Stimulated activated CD8-positive, alpha-beta memory T cell treated with anti-CD3 and anti-CD28 coated beads, Interleukin-15, amount 100 ng/mL, for 1 hour (primary cell): ENCODE measurements at places on chromosomes 11 and 22.

DNA sequence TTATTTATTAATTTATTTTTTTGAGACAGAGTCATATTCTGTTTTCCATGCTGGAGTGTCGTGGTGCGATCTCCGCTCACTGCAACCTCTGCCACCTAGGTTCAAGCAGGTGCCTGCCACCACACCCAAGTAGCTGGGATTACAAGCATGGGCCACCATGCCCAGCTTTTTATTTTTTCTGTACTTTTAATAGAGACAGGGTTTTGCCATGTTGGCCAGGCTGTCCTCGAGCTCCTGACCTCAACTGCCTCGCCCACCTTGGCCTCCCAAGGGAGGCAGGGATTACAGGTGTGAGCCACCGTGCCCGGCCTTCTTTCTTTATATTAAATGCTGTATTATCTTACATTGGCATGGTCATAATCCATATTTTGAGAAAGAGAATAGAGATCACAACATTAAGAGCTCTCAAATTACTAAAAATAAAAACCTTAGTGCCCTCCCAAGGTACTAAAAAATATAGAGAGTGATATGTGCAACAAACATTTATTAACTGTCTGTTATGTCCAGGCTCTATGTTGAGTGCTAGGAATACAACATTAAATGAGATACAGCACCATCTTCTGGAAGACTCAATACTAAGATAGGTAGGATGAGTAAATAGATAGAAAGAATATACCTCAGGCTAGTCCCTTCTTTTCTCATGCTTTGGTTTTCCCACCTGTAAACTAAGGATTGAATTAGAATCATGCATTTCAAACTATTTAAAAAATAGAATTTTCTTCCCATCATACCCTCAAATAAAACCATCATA lies 84.1 kb downstream of the BBOX1 start:
- DNase-seq = no peak

DNA sequence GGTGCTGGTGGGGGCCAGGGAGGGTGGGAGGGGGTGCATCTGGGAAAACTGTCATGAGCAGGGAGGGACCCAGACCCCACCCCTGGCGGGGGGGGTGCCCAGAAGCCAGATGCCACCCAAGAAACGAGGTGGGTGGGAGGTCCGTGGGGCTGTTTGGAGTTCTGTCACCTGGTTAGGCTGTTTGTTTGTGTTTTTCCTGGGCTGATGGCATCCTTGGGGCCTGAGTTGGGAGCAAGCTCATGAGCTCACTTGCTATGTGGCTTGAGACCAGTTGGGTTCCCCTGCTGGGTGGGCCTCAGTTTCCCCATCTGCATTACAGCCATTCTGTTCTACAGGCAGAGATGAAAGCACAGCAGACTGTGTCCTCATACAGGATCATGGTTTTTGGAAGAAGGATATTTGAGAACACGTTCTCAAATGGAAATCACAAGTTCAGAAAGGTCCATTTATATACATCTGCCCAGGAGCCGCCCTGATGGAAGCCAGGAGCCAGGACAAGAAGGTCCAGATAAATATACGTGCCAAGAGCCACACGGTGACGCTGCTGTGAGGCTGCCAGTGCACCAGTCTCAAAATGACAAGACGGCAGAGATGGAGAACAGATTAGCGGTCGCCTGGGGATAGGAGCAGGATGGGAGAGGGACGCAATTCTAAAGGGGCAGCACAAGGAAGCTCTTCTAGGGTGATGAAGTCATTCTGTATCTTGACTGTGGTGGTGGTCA lies 312.9 kb downstream of the MN1 start:
- no peak for DNase-seq

- DNase-seq = no peak
Observed at GRCh38 chr11:112085822-112086421, 634 bp downstream of the TIMM8B start.

DNA sequence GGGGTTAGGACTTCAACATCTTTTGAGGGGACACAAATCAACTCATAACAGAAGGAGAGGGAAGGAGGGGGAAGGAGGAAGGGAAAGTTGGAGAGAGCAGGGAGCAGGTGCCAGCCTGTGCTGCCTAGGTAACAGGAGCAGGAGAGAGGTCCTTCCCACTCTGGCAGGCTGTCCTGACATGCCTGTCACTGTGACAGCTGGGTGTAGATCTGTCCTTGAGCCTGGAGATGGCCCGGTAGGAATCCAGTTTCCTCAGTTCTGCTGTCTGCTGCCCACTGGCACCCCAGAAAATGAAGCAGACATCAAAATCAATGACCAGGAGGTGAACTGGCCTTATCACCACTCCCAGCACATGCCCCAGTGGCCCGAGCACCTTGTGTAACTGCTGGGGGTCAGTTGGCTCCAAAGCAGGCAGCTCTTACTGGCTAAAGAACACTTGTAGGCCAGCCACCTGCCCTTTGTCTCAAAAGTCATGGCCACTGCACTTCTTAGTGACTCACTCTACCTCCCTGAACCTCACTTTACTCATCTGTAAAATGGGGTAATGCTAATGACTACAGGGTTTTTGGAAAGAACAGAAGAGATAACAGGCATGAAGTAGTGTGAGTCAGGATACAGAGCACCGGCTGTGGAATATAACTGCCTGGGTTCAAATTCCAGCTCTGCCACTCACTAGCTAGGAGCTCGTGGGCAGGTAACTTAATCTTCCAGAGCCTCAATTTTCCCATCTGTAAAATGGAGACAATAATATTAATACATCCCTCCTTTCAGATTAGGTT lies 8.0 kb upstream of the TSPAN18 start:
- DNase-seq = no peak

DNA sequence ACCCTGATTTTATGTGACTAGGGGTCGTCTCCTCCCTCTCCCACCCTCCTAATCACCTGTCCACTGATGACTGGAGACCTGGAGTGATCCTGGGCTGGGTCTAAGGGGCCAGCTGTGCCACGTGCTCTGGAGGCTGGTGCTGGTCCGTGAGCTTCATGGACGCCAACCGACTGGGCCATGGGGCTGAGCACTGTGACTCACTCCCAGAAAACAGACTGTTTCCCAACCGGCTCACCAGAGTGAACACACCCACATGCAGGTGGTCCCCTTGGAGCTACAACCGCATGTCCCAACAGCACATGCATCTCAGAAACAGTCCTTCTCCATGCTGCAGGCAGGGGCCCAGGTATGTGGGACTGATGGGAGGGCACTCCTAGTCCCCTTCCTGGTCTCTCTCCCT lies 14.0 kb upstream of the LMO1 start:
- no peak for DNase-seq

- DNase-seq = no peak
Observed at GRCh38 chr11:1029654-1030053, 6.9 kb downstream of the MUC6 start.

GRCh38 chr11:75689863-75690609 lies 21.2 kb upstream of the MAP6 start:
- DNase-seq = no peak

- no peak for DNase-seq
Observed at GRCh38 chr11:87338046-87338639, 300.4 kb downstream of the TMEM135 start.

GRCh38 chr11:1540074-1540473 lies 32.0 kb downstream of the DUSP8 start:
- no peak for DNase-seq

DNA sequence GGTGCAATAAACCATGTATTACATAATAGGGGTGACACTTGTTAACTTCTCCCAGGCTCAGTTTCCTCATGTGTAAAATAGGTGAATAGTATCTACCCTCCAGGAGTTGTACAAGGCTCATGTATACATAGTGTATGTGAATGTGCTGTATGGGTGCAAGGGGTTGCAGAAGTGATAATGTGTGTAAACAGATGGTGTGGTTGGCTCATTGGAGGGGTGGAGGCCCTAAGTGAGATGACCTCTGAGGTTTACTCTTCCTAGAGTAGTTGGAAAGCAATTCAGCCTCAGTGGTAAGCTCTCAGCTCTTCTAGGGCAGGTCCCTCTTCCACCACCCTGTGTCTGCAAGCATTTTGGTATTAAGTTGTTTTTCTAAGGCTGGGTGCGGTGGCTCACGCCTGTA lies 102.4 kb downstream of the PTPRJ start:
- no peak for DNase-seq

GRCh38 chr11:19828382-19829108 lies 115.9 kb downstream of the NAV2 start:
- DNase-seq = no peak

GRCh38 chr11:122101625-122102291 lies 14.3 kb downstream of the BLID start:
- no peak for DNase-seq

DNA sequence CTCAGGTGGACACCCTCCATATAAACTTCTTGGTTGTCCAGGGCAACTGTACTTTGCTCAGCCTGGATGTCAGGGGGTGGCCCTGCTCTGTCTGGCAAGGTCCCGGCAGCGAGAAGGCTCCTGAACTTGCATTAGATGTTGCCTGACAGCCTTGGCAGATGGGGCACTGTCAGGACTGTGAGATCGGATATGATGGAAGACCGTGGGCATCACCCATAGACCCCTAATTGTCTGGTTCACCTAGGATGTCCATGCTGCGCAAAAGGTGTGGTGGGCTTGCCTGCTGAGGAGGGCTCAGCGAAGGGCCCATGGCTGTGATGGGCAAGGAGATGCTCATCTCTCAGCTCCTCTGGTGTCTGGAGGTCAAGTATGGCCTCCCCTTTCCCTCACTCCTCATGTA lies 62.7 kb downstream of the MYO18B start:
- no peak for DNase-seq

- DNase-seq = no peak
Observed at GRCh38 chr11:121445071-121445768, 6.9 kb upstream of the SORL1 start.

GRCh38 chr11:116199182-116199581 lies 573.6 kb downstream of the BUD13 start:
- no peak for DNase-seq
